CD4-positive, alpha-beta T cell treated with Interferon alpha-2 for 1 hour (primary cell): ENCODE measurements at places on chromosomes 16 and 17.

- no peak for DNase-seq
Observed at GRCh38 chr17:17466511-17466910, 10.3 kb upstream of the MED9 start.

- no peak for DNase-seq
Observed at GRCh38 chr16:8961811-8962390, 1.8 kb downstream of the USP7 start.

GRCh38 chr17:31048142-31048541 lies 46.6 kb upstream of the NF1 start:
- DNase-seq: no peak

- DNase-seq: no peak
Observed at GRCh38 chr17:50845240-50846147, 10.1 kb downstream of the WFIKKN2 start.

- peak; percentile 44 for DNase-seq
Observed at GRCh38 chr17:81537343-81537855, 9.2 kb downstream of the FSCN2 start.

GRCh38 chr17:37702598-37702997 lies 42.3 kb downstream of the HNF1B start:
- no peak for DNase-seq

DNA sequence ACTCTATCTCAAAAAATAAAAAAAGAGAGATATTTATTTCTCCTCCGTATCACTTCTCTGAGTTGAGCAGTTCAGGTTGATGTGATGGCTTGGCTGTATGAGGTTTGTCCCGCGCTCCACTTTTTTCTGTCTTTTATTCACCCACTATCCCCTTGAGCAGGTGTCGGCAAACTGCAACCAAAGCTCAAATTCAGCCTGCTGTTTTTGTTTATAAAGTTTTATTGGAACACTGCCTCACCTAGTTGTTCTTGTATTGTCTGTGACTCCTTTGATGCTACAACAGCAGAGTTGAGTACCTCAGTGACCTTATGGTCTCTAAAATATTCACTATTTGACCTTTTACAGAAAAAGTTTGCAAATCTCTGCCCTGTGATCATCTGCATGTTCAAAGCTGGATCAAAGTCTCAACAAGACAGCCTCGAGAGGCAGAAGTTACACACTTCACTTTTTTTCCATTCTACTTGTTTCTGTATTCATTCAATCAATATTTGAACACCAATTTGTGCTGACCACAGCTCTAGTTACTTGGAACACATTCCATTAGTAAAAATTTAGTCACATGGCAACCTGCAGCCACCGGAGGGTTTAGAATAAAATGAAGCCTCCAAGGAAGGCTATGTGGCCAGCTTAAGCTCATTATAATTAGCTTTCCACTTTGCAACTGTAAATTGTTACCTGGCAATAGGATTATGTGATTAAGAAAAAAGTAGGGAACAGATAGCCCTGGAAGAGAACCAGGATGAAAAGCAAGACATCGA lies 945.8 kb downstream of the KCNJ2 start:
- no peak for DNase-seq

DNA sequence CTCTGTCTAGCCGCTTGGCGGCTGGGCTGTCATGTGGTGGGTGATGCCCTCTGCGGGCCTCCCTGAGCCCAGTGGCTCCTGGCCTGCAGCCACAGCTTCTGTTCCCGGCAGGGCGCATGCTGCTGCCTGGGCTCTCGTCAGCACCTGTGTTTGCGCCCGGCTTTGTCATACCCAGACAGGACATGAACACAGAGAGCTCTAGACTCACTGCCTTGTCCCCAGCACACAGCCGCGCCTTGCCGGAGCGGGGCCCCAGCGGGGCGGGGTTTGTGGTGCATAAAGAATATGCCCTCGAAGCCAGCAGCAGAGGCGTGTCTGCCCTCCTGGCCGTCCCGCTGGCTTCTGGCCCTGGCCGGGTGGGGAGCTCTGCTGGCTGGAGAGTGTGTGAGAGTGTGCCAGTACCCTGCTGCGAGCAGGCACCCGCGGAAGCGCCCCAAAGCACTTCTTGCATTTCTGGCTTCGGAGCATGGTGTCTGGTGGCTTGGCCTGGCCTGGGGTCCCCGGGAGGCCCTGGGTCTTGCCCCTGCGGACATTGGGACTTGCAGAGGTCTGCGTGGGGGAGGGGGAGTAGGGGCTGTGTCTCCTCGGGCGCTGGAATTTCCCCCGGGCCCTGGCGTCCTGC lies 14.4 kb downstream of the ASPSCR1 start:
- DNase-seq: no peak

- DNase-seq: no peak
Observed at GRCh38 chr16:55370762-55371482, 46.9 kb downstream of the IRX6 start.

GRCh38 chr16:73143576-73144422 lies 95.9 kb upstream of the ZFHX3 start:
- no peak for DNase-seq

DNA sequence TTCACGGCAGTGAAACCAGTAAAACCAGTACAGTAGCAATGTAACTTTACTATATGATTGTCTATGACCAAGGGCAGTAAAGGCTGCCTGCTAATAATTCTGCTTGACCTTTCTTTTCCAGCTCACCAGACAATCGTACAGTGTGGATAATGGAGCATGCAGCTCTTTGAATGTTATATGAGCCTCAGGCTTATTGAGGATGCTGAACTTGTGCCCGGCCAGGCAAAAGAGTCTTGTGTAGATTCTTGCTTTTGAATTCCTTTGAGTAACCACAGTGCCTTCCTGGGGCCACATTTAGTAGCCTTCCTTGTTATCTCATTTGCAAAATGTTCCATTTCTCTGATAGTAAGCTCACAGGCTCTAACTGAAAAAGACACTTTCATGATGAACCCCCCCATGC lies 131.8 kb downstream of the CDH11 start:
- no peak for DNase-seq
